Sigmoid colon (tissue), 7 donors: ENCODE measurements at places on chromosomes 12 and 14. TPM values are rescaled to one million over a fixed set of nuclear protein-coding genes. Genes with fewer than 3 reads are reported as not detected.

- no peaks in the 10 kb centered on the region for H3K4me1 ChIP-seq
- H3K4me3 ChIP-seq, result no peak overlapping the region
- no peak overlapping the region for H3K27ac ChIP-seq
- DNase-seq, result no peak
- no peaks in the 10 kb centered on the region for H3K36me3 ChIP-seq
Observed at GRCh38 chr12:75765170-75766059, 254.0 kb upstream of the KRR1 start.

DNA sequence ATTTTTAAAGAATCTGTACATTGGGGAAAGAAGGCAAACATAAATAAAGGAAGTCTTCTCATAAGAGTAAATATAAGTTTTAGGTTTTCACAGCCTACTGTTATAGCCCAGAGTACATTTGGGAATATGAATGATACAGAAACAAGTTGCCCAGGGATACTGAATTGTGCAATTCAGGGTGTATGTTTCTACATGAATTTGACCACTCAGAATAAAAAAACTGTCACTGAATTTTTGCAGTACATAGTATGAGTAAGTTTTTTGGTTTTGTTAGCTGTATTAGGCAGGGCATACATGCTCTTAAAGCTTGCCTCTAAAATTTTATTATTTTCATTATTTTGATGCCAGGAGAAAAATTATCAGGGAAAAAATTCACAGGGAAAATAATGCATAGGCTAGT is 6.6 kb upstream of the PCNX4 start:
- H3K36me3 ChIP-seq, result no peaks in the 10 kb centered on the region
- no peaks in the 10 kb centered on the region for H3K4me1 ChIP-seq
- H3K27me3 ChIP-seq, result no peaks in the 10 kb centered on the region
- no peak for DNase-seq
- H3K4me3 ChIP-seq, result no peak overlapping the region

DNA sequence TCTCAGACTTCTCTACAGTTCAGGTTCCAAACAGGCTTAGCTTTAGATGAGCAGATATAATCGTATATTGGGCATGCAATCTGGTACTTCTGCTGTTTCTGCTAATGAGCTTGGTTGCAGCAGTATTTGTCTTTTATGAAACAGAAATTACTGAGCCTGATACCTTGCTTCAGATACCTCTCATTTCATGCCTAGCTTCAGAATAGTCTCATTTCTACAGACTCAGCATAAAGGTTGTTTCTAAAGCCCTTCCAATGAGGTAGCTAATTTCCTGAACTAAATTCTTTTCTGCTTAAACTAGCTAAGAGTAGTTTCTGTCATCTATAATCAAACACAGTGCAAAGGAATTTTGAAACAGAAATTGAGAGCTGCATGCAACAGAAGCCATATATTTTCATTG is 275.0 kb upstream of the KITLG start:
- no peaks in the 10 kb centered on the region for H3K4me1 ChIP-seq
- H3K27ac ChIP-seq, result no peak overlapping the region
- no peaks in the 10 kb centered on the region for H3K27me3 ChIP-seq
- DNase-seq, result no peak
- no peaks in the 10 kb centered on the region for H3K36me3 ChIP-seq

- peaks cover 38% of the 10 kb centered on the region for H3K36me3 ChIP-seq
- peaks cover 47% of the 10 kb centered on the region for H3K4me1 ChIP-seq
- H3K27me3 ChIP-seq, result no peaks in the 10 kb centered on the region
- peak overlapping the region; percentile 89 for H3K27ac ChIP-seq
- no peak overlapping the region for H3K4me3 ChIP-seq
- no peak for DNase-seq
Observed at GRCh38 chr12:124370851-124371250, 76.0 kb downstream of the RFLNA start.

GRCh38 chr12:94074980-94075629 is 73.3 kb upstream of the PLXNC1 start:
- no peaks in the 10 kb centered on the region for H3K27me3 ChIP-seq
- peaks cover 25% of the 10 kb centered on the region for H3K4me1 ChIP-seq
- peak overlapping the region; percentile 67 for H3K27ac ChIP-seq
- no peak overlapping the region for H3K4me3 ChIP-seq
- H3K36me3 ChIP-seq, result no peaks in the 10 kb centered on the region
- peak; percentile 90 for DNase-seq

BEST3 gene
- not detected for total RNA-seq

DNA sequence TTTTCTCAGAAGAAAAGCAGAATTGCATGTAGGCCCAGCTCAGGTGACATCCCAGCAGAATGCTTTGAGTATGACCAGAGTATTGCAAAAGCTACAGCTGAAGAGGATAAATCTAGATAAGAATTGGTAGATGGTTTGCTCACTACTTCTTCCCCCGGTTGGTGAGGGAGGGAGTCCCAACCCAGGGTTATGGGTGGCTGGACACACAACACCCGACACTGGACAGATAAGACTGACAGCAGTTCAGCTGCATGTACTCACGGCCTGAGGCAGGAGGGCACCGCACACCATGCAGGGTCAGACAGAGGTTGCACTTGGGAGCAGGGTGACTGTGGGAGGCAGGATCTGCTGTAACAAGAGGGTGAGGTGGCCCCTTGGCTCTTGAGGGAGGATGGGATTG is 1.7 kb upstream of the CLEC4C start:
- H3K27me3 ChIP-seq, result no peaks in the 10 kb centered on the region
- no peak for DNase-seq
- H3K4me1 ChIP-seq, result no peaks in the 10 kb centered on the region
- H3K4me3 ChIP-seq, result no peak overlapping the region

DNA sequence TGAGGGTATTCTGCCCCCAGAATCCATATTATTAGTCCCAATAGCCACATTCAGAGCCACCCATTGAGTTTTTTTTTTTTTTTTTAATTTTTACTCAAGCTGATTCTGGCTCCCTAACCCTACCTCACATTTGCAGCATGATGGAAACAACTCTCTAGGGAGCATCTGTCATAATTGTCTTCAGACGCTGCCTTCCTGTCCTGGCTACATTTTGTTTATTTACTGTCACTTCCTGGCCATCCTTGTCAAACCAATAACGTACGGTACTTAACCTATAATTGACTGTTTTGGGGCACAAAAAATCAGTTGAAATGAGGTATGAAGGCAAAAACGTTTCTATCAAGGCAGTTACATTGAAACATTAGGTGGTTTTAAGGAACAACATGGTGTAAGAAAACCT is 2.1 kb downstream of the GLIPR1 start:
- H3K27ac ChIP-seq, result peak overlapping the region; percentile 64
- H3K36me3 ChIP-seq, result no peaks in the 10 kb centered on the region
- H3K27me3 ChIP-seq, result no peaks in the 10 kb centered on the region
- peak overlapping the region; percentile 56 for H3K4me3 ChIP-seq

DNA sequence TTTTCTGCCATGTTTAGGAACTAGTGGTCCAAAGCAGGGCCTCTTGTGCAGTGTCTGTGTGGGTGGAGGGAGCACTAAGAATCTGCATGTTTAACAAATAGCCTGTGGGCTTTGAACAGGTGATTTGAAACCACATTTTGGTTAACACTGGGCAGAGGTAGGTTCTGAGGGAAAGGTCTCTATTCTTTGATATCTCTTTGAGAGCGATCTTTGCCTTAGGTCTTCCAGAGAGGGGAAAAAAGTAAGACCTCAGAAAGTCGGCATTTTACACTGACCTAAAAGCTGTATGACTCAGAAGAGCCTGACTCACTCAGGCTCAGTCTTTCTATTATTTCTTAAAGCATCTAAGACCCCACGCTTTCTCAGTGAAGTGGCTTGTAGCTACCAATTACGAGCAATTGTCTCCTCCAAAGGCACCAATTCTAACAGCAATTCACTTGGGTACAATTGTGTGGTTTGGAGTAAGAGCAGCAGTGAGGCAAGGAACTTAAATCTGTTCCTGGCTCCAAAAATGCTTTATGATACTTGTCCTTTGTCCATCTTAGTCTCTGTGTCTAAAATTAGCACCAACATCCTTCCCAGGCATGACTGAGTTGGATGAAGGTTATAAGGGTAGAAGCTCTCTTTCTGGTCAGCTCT is 8.8 kb downstream of the EIF2B2 start:
- H3K27ac ChIP-seq, result peak overlapping the region; percentile 22
- H3K27me3 ChIP-seq, result no peaks in the 10 kb centered on the region
- H3K4me3 ChIP-seq, result no peak overlapping the region
- H3K36me3 ChIP-seq, result peaks cover 30% of the 10 kb centered on the region

GRCh38 chr12:105805730-105806399 is 332.9 kb downstream of the NUAK1 start:
- no peaks in the 10 kb centered on the region for H3K27me3 ChIP-seq
- no peak overlapping the region for H3K4me3 ChIP-seq
- no peaks in the 10 kb centered on the region for H3K4me1 ChIP-seq
- no peak overlapping the region for H3K27ac ChIP-seq
- no peak for DNase-seq

DNA sequence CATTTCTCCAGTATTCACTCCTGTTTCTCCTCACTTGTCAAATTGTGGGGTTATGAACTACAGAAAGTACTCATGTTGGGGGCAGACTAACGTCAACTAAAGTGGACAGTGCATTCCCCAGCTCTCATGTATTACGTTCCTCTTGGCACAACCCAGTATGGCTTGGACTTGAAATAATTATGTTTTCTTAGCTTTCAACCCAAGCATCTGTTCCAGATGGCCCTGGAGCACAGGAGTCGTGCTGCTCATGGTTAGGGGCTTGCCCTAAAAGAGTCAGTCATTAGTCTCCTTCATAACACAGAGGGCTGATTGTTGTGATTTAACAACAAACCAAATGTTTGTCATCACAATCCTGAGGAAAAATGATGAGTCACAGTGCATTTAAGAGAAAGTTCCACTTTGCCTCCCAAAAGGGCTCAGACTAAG is 154.4 kb downstream of the RPAP3 start:
- no peaks in the 10 kb centered on the region for H3K36me3 ChIP-seq
- no peaks in the 10 kb centered on the region for H3K4me1 ChIP-seq
- DNase-seq, result no peak
- peak overlapping the region; percentile 77 for H3K27ac ChIP-seq

GRCh38 chr12:114425031-114425626 is 19.2 kb upstream of the TBX5 start:
- no peaks in the 10 kb centered on the region for H3K27me3 ChIP-seq
- no peak overlapping the region for H3K4me3 ChIP-seq
- no peak overlapping the region for H3K27ac ChIP-seq
- H3K4me1 ChIP-seq, result no peaks in the 10 kb centered on the region
- no peak for DNase-seq

DNA sequence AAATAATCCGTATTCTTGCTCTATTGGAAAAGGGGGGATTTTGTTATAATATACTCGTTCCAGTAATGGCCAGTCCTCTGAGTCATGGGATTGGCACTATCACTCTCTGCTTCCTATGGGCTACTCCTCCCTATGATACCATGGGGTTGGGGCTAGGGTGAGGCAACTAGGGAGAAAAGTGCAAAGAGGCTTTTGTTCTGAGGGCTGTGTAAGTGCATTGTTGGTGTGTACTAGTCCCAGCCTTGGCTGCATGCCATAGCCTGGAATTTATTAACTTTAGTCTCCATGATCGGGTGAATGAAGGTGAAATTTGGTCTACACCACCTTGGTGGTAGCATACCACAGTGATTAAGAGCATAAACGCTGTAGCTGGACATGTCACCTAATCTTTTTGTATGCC is 247.6 kb downstream of the RPAP3 start:
- no peaks in the 10 kb centered on the region for H3K4me1 ChIP-seq
- no peaks in the 10 kb centered on the region for H3K27me3 ChIP-seq
- no peak overlapping the region for H3K27ac ChIP-seq
- DNase-seq, result no peak
- H3K4me3 ChIP-seq, result no peak overlapping the region
- no peaks in the 10 kb centered on the region for H3K36me3 ChIP-seq

- H3K27ac ChIP-seq, result peak overlapping the region; percentile 99
- H3K4me3 ChIP-seq, result no peak overlapping the region
- H3K27me3 ChIP-seq, result no peaks in the 10 kb centered on the region
- peaks cover 50% of the 10 kb centered on the region for H3K36me3 ChIP-seq
- no peaks in the 10 kb centered on the region for H3K4me1 ChIP-seq
- DNase-seq, result no peak
Observed at GRCh38 chr12:103816663-103817062, 24.4 kb downstream of the NT5DC3 start.
